ENCODE measurements at places on chromosomes 6 and 20.

- no peaks in the 10 kb centered on the region for H3K36me3 ChIP-seq
- H3K4me3 ChIP-seq, result no peak overlapping the region
- H3K4me1 ChIP-seq, result peaks cover 60% of the 10 kb centered on the region
- DNase-seq, result no peak
These were observed 12.4 kb downstream of the B4GALT5 start for GRCh38 chr20:49701241-49701790.

DNA sequence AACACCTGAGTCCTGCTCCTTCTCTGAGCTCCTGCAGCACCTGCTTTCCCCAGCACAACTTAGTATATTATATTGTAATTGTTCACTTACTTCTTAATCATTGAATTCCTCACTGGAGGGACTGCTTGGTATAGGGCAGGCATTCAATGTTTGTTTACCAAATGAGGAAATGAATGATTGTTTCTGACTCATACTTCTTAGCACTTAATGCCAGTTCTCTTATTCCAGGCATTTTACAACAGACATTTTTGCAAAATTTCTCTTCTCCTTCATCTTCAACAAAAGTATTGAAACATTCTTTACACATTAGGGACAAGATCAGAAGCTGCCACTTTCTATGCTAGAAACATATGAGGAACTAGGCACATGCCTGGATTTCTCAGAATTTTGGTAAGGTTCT, 119.4 kb downstream of the TBX18 start:
- H3K4me3 ChIP-seq, result no peak overlapping the region
- no peaks in the 10 kb centered on the region for H3K27me3 ChIP-seq
- DNase-seq, result no peak
- H3K27ac ChIP-seq, result no peak overlapping the region

DNA sequence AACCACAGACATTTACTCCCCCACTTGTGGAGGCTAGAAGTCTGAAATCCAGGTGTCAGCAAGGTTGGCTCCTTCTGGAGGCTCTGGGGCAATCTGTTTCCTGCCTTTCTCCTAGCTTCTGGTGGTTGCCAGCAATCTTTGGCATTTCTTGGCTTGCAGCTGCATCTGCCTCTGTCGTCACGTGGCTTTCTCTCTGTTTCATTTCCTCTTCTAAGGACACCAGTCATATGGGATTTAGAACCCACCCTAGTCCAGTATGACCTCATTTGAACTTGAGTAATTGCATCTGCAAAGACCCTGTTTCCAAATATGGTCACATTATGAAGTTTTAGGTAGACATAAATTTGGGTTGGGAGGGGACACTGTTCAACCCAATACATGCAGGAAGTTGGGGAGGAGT, 56.2 kb upstream of the EPB41L1 start:
- no peak overlapping the region for H3K27ac ChIP-seq
- no peaks in the 10 kb centered on the region for H3K27me3 ChIP-seq
- peaks cover 39% of the 10 kb centered on the region for H3K4me1 ChIP-seq
- no peaks in the 10 kb centered on the region for H3K36me3 ChIP-seq
- H3K4me3 ChIP-seq, result no peak overlapping the region

GRCh38 chr6:78749326-78749725, 118.0 kb upstream of the IRAK1BP1 start:
- no peaks in the 10 kb centered on the region for H3K4me1 ChIP-seq
- H3K36me3 ChIP-seq, result no peaks in the 10 kb centered on the region
- no peak for DNase-seq
- no peak overlapping the region for H3K4me3 ChIP-seq

GRCh38 chr6:152598421-152598820, 38.7 kb downstream of the SYNE1 start:
- no peak overlapping the region for H3K4me3 ChIP-seq
- H3K27me3 ChIP-seq, result no peaks in the 10 kb centered on the region
- H3K27ac ChIP-seq, result no peak overlapping the region
- DNase-seq, result no peak
- H3K4me1 ChIP-seq, result no peaks in the 10 kb centered on the region

GRCh38 chr6:133187657-133188453, 53.3 kb upstream of the EYA4 start:
- H3K36me3 ChIP-seq, result no peaks in the 10 kb centered on the region
- no peaks in the 10 kb centered on the region for H3K27me3 ChIP-seq
- no peak overlapping the region for H3K27ac ChIP-seq
- H3K4me1 ChIP-seq, result no peaks in the 10 kb centered on the region
- DNase-seq, result no peak

- H3K27me3 ChIP-seq, result no peaks in the 10 kb centered on the region
- H3K36me3 ChIP-seq, result peaks cover 69% of the 10 kb centered on the region
- peaks cover 6% of the 10 kb centered on the region for H3K4me1 ChIP-seq
- no peak for DNase-seq
- no peak overlapping the region for H3K4me3 ChIP-seq
These were observed 38.2 kb downstream of the ELMO2 start for GRCh38 chr20:46367967-46368901.

GRCh38 chr6:155936551-155936950, 480.9 kb upstream of the NOX3 start:
- H3K4me3 ChIP-seq, result no peak overlapping the region
- H3K27me3 ChIP-seq, result no peaks in the 10 kb centered on the region
- H3K4me1 ChIP-seq, result no peaks in the 10 kb centered on the region
- no peaks in the 10 kb centered on the region for H3K36me3 ChIP-seq
- no peak overlapping the region for H3K27ac ChIP-seq
- DNase-seq, result no peak

DNA sequence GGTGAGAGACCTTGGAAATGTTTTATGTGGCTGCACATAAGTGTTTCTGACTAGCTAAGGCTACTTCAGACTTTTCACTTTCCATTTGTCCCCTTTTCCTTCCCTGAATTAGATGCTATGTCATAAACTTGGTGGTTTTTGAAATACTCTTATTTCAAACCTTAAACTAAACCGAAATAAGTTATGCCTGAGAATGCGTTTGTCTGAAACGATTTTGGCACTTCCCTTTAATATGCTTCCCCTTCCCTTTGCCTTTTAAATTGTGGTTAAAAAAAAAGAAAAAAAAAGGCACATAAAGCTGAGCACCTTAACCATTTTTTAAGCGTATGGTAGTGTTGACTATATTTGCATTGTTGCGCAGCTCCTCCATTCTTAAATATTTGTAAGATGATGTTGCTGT, 14.3 kb downstream of the ZNF451 start:
- no peak for DNase-seq
- H3K27ac ChIP-seq, result no peak overlapping the region
- peaks cover 11% of the 10 kb centered on the region for H3K4me1 ChIP-seq
- H3K4me3 ChIP-seq, result no peak overlapping the region
- H3K27me3 ChIP-seq, result no peaks in the 10 kb centered on the region

GRCh38 chr6:55250400-55250799, 76.1 kb downstream of the HCRTR2 start:
- no peaks in the 10 kb centered on the region for H3K36me3 ChIP-seq
- H3K4me1 ChIP-seq, result no peaks in the 10 kb centered on the region
- DNase-seq, result no peak
- no peak overlapping the region for H3K4me3 ChIP-seq
- H3K27ac ChIP-seq, result no peak overlapping the region
- H3K27me3 ChIP-seq, result no peaks in the 10 kb centered on the region

DNA sequence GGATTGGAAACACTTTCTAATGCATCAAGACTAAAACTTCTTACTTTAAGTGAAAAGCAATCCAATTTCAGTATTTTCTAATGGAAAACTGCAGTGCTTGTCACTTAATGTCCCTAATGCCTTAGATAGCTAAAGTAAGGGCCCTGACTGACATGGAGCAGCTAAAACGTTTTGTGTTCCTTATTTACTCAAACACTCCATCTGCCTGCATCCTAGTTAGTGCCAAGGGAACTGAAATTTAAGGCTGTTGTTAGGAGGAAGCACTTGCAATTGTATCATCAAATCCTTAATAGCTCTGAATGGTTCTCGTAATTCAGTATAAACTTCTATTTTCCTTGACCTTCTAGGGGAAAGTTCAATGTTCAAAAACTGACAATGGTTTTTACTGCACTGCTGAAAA, 127.4 kb downstream of the GJA10 start:
- DNase-seq, result no peak
- no peak overlapping the region for H3K4me3 ChIP-seq
- no peaks in the 10 kb centered on the region for H3K4me1 ChIP-seq

DNA sequence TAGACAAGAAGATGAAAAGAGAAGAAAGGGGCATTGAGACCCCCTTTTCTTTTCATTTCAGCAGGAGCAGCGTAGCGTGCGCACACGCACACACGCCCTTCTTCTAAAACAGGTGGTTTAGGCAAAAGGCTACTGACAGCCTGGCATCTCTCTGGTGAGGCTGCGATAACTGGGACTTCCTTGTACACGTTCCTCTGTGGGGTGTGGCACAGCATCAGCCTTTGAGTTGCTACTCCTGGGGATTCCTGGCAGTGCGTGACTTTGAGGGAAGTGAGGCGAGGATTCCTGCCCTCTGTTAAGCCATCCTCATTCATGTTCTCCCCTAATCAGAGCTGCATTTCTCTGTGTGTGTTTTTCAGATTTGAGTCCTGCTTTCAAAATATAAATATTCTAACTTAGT, 94.7 kb downstream of the TMEM170B start:
- H3K4me1 ChIP-seq, result peaks cover 33% of the 10 kb centered on the region
- no peak overlapping the region for H3K4me3 ChIP-seq
- no peak for DNase-seq
- H3K27ac ChIP-seq, result no peak overlapping the region

- H3K4me1 ChIP-seq, result no peaks in the 10 kb centered on the region
- H3K27me3 ChIP-seq, result no peaks in the 10 kb centered on the region
- H3K27ac ChIP-seq, result no peak overlapping the region
- no peak overlapping the region for H3K4me3 ChIP-seq
- DNase-seq, result no peak
These were observed 216.2 kb downstream of the RFPL4B start for GRCh38 chr6:112563368-112563767.

DNA sequence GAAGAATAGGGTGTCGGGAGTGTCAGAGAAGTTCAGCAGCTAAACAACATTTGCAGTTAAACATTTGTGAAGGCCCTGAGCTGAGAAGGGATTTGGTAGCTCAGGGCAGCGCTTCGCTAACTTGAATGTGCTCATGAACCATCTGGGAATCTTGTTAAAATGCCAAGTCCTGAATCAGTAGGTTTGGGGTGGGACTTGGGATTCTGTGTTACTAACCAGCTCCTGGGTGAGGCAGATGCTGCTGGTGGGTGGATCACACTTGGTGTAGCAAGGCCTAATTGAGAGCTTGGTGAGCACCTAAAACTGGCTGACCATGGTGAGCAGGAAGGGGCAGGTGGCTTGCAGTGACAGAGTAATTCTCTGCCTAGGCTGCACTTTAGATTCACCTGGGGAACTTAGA, 5.9 kb downstream of the PTPRA start:
- H3K27me3 ChIP-seq, result no peaks in the 10 kb centered on the region
- no peaks in the 10 kb centered on the region for H3K36me3 ChIP-seq
- no peak overlapping the region for H3K27ac ChIP-seq
- no peak for DNase-seq

DNA sequence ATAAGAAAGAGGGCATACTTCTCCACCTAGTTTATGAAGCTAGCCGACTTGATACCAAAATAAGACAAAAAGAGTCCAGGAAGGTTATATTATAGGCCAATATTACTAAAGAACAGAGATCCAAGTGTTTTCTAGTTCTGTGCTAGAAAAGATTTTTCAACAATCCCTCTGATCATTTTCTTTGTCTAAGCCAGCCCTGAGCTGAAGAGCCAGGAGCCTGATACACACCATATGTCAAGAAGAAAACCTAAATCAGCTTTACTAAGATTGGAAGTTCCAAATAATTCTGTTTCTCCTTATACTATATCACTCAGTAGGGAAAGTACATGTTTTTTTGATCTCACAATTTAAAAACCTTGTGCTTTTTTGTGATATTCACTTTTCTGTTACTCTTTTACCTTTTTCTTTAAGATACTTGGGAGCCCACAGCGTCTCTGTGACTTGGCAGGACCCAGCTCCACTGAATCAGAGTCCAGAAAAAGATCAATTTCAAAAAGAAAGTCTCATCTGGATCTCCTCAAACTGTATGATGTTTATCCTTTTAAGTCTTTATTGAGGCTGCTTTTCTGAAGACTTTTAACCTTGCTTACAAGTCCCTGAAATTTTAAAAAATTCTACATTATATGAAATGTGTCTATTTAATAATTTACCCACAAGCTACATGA, 43.0 kb upstream of the PBOV1 start:
- H3K36me3 ChIP-seq, result no peaks in the 10 kb centered on the region
- no peak overlapping the region for H3K27ac ChIP-seq
- DNase-seq, result no peak
- H3K27me3 ChIP-seq, result no peaks in the 10 kb centered on the region

GRCh38 chr20:25254986-25255680, 7.2 kb downstream of the PYGB start:
- DNase-seq, result no peak
- H3K27me3 ChIP-seq, result no peaks in the 10 kb centered on the region
- H3K36me3 ChIP-seq, result no peaks in the 10 kb centered on the region
- no peak overlapping the region for H3K27ac ChIP-seq

Measured in pancreas (tissue), 10 donors.